HTR-8/SVneo (cell line): ENCODE measurements at places on chromosomes 7 and 10.
A peak's percentile ranks its signal among the peaks of the same experiment; 100 is the strongest.

- no peak for DNase-seq
Measured at GRCh38 chr7:105122619-105123018, 108.6 kb downstream of the KMT2E start.

- no peak for DNase-seq
Measured at GRCh38 chr10:12663863-12664262, 314.5 kb downstream of the CAMK1D start.

GRCh38 chr7:27193335-27194001 lies 6.4 kb downstream of the HOXA13 start:
- no peak for DNase-seq

DNA sequence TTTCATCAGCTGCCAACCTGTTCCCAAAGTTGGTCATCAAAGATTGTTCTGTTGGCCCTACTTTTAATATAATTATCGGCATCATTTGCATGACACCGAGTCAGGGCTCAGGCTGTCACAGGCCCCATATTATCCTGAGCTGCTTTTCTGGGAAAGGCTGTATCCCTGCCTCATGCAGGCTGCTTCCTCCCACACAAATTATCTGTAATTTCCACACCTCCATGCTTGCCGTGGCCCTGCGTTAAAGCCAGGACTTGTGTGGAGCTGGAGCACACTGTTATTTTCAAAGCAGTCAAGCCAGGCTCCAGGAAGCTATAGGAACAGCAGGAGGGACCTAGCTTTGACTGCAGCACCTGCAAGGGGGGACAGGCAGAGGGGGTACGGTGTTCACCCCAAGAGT lies 5.4 kb upstream of the ADCYAP1R1 start:
- no peak for DNase-seq

GRCh38 chr7:111677848-111678247 lies 115.6 kb upstream of the IMMP2L start:
- DNase-seq, result no peak

- peak; percentile 72 for DNase-seq
Measured at GRCh38 chr7:75565132-75565837, 73.2 kb downstream of the SPDYE5 start.

DNA sequence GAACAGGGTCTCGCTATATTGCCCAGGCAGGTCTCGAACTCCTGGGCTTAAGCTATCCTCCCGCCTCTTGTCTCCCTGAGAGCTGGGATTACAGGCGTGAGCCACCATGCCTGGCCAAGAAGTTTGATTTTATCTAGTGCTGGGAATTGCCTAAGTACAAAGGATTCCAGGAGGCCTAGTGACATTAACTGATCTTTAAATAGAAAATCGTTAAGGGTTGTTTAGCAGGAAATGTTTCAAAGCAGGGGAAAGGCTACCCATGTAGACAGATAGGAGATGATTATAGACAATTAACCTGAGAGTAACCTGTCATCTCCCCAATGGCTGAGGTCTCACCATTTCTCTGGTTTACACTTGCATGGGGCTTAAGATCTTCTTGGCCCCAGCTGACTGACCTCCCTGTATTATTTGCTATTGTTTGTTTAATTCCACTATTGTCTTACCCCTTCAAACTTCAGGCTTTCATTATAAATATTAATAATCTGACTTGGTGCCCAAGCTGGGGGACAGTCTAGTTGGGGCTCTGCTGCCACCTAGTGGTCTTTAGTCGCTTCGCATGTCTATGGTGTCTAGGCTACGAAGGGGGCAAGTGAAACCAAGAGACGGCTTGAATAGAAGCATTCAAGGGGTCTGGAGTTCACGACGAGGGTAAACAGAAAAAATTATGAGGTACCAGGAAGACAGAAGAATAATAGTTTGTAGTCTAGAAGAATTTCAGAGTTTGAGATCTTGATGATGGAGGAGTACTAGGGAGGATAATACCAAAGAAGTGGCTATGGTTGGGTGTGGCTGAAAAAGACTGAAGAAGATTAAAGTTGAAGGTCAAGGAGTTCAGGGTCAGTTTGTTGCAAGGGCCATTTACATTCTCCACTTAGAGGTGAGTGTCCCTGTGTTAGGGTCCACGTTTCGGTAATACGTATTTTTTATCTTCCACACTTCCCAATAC lies 40.4 kb upstream of the BPGM start:
- peak; percentile 50 for DNase-seq

DNA sequence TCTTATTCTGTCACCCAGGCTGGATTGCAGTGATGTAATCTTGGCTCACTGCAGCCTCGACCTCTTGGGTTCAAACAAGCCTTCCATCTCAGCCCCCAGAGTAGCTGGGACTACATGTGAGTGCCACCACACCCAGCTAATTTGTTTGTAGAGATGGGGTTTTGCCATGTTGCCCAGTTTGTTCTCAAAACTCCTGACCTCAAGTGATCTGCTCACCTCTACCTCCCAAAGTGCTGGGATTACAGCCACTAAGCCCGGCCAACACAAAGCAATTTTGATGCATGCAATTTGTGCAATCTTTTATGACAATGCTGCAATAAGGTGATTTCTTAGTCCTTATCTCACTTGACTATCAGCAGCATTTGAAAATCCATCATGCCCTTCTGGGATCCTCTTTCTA lies 333.1 kb downstream of the FRMD4A start:
- no peak for DNase-seq

- no peak for DNase-seq
Measured at GRCh38 chr10:116138897-116139296, 134.1 kb downstream of the GFRA1 start.

- no peak for DNase-seq
Measured at GRCh38 chr10:29345910-29346209, 57.0 kb downstream of the LYZL1 start.

DNA sequence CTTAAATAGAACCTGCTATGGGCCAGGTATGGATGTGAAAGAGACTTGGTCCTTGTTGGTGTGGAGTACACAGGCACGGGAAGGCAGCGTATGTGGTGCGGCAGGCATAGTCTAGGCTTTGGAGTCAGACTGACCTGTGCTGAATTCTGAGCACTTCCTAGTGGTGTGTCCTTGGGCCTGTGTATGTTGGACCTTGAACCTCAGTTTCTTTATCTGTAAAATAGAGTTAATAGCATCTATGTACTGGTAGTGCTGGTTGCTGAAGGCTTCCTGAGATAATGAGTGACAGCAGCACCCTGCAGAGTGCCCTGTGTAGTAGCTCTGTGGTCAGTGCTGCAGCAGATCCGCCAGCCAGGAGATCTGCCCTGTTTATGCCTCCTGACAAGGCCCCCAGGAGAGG lies 5.3 kb upstream of the SFRP5 start:
- DNase-seq, result no peak

DNA sequence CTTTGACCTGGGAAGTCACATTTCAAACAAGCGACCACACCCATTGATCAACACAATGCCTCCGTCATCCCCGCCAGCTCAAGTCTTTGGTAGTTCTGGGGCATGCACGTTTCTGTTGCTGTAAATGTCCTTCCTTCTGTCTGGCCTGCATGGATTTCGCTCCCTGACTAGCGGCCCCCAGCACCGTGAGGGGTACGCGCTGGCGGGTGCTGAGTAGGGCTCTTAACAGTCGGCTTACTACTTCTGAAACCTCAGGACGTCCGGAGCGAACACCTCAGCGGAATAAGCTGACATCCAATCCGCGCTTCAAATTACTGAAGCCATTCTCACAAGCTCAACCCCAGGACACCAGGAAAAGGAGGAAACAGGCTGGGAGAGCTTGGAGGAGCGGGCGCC lies 505 bp downstream of the NUDCD3 start:
- DNase-seq, result no peak

DNA sequence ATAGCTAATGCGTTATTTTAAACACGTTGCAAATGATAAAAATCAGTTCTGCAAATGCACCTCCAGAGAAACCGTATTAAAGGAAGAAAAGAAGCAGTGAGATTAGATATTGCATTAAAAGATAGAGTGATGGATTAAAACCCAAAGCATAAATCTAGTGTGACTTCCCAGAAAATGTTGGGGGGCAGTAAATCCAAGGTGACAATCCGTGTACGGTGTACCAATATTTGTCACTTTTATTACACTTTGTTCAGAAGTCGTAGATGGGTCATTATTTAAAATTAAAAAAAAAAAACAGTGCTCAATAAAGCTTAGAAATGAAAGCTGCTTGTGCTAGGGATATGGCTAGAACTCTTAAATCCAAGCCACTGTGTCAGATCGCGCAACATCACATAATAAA lies 106.4 kb downstream of the TMEM130 start:
- no peak for DNase-seq

GRCh38 chr10:77862595-77862994 lies 64.0 kb downstream of the DLG5 start:
- DNase-seq, result no peak

DNA sequence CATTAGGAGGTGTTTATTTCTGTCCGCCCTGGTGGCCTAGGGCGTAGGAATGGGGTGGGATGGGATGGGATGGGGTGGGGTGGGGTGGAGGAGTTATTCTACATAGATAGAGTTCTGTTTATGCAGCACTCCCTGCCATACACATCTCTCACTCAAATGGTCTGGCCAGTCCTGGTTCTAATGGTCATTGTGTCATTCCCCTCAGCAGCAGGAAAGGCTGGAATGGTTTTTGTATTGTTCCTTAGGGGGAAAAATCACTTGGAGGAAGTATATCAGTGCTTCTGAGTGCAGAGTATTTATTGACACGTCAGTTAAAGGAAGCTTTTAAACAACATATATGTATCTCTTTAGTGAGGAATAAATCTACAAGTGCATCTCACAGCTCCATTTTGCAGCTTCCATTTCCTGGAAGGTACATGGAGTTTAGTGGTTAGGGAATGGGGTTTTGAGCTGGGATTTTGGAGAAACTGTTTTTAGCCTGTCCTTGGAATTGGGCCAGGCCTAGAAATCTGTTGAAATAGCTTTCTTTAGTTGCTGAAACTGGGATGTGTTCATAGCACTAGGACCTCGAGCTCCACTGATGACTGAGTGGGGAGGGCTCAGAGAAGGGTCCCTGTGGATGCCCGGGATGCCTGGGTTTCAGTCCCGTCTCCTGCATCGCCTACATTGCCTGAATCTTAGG lies 8.3 kb downstream of the TSPAN14 start:
- DNase-seq, result no peak

DNA sequence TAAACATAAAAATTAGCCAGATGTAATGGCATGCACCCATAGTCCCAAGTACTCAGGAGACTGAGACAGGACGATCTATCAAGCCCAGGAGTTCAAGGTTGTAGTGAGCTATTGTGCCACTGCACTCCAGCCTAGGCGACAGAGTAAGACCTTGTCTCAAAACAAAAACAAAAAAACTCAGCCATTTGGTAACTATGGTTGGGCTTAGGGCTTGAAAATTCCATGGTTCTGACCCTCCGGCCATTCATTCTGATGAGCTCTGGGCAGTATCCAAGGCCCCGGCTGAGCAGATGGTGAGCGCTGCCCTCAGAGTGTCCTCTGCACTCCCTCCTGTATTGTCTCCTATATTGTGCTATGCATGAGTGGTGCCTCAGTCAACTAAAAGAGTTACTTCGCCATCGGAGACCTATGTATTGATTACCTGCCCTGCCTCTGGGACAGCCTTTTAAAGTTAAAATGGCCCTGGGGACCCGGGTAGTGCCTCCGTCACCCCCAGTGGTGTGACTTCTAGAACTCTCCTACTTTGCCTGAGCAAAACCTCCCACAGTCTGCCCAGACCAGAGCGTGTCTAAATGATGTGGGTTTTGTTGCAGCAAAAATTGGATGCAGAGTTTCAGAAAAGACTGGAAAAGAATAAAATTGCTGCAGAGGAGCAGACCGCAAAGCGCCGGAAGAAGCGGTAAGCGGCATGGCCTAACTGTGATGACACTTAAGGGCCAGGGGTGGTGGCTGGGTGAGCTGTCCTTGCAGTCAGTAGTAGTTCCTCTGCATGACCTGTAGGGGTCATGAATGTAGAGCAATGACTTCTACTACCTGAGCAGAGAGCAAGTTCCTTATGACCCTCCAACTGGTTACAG lies 8.1 kb downstream of the PRKRIP1 start:
- peak; percentile 64 for DNase-seq

- DNase-seq, result no peak
Measured at GRCh38 chr7:67391168-67391567, 394.5 kb downstream of the TYW1 start.

- no peak for DNase-seq
Measured at GRCh38 chr7:118059209-118059608, 124.8 kb upstream of the LSM8 start.

GRCh38 chr7:43164757-43165156 lies 52.3 kb downstream of the HECW1 start:
- DNase-seq, result peak; percentile 62

GRCh38 chr10:51838471-51838870 lies 139.1 kb upstream of the CSTF2T start:
- no peak for DNase-seq

DNA sequence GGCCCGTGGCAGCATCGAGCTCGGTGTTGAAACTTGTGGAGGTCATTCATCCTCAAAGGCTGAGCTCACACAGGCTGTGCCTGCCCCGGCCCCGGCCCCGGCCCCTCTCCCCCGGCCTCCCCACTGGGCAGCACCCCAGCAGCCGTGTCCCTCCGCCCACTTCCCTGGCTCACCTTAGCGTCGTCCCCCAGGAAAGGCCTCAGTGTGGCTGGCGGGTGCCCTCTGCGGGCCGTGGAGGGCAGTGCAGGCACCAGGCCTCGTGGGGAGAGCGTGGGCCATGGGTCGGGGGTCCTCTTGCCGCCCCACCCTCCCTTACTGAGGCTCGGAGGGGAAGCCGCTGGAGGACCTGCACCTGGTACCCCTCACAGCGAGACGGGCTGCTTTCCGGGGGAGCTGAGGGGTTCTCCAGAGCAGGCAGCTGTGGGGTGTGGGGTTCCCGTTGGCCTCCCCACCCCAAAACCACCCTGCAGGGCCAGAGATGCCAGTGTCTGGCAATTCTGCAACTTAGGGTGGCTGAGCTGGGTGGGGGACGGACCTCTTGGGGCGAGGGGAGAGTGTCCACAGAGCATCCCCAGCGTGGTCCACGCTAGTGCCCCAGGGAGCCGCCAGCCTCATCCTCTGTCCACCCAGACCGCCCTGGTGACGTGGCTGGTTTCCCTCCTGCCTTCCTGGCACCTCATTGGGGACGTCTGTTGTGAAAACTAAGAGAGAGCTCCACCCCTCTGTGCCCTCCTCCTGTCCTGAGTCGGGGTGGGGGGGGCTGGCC lies 44.2 kb upstream of the DPYSL4 start:
- peak; percentile 61 for DNase-seq

DNA sequence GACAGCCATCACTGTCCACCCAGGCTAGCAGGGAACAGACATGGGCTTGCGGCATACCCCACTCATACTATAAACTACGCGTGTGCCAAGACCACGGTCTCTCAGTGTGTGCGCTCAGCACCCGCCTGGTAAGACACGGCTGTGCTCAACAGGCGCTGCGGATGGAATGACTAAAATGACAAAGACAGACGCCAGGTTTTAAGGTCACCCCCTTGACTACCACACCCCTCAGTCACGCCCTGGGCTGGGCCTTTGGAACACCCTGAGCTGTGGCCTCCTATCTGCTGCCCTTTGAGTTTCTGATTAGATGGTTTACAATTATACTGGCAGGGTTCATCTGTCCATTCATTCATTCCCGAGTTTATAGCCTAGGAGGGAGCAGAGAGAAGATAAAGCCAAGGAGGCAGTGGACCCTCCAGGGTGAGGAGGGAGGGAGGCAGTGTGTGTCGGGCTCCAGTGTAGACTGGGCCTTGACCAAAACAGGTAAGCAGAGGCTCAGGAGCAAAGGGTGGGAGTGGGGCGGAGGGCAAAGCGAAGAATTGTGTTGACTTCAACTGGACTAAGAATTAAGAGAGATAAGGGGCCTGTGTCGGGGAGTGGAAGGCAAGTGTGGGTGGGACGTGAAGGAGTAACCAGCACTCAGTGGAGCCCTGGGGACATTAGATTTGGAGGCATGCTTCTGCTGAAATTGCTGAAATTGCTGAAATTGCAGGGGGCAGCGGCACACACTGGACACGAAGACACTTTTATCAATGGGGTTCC lies 35.0 kb downstream of the TNS3 start:
- no peak for DNase-seq

GRCh38 chr10:47223236-47223635 lies 76.8 kb upstream of the GDF10 start:
- no peak for DNase-seq
